CD4-positive, alpha-beta T cell treated with Interleukin-10 for 1 hour (primary cell): ENCODE measurements at places on chromosomes 6 and 20.

- DNase-seq = no peak
Measured at GRCh38 chr6:134315974-134316441, 1.9 kb downstream of the SGK1 start.

- no peak for DNase-seq
Measured at GRCh38 chr6:159594750-159595117, 98.3 kb downstream of the SOD2 start.

- peak; percentile 46 for DNase-seq
Measured at GRCh38 chr6:146785001-146785585, 186.3 kb downstream of the ADGB start.

- DNase-seq = peak; percentile 57
Measured at GRCh38 chr6:116287689-116288282, 8.1 kb upstream of the TSPYL1 start.

GRCh38 chr20:51939259-51939585, 136.9 kb upstream of the SALL4 start:
- DNase-seq = no peak

DNA sequence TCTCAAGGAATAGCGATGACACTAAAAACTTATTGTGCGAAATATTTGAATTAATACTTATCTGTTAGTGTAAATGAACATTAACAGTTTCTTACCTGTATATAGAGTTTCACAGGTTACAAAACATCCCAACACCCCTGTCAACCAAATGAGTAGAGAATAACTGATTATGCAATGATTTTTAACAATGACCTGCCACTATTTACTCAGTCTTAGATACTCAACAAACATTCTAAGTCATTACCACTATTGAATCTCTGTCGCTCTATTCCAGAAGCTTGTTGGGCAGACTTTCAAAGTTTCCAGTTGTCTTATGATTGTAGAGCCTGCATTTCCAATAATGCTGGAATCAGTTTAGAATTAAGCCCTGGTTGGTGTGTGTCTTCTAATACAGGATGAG, 85.5 kb downstream of the RNF182 start:
- no peak for DNase-seq

- DNase-seq = no peak
Measured at GRCh38 chr6:105680131-105680530, 277.2 kb upstream of the PREP start.

DNA sequence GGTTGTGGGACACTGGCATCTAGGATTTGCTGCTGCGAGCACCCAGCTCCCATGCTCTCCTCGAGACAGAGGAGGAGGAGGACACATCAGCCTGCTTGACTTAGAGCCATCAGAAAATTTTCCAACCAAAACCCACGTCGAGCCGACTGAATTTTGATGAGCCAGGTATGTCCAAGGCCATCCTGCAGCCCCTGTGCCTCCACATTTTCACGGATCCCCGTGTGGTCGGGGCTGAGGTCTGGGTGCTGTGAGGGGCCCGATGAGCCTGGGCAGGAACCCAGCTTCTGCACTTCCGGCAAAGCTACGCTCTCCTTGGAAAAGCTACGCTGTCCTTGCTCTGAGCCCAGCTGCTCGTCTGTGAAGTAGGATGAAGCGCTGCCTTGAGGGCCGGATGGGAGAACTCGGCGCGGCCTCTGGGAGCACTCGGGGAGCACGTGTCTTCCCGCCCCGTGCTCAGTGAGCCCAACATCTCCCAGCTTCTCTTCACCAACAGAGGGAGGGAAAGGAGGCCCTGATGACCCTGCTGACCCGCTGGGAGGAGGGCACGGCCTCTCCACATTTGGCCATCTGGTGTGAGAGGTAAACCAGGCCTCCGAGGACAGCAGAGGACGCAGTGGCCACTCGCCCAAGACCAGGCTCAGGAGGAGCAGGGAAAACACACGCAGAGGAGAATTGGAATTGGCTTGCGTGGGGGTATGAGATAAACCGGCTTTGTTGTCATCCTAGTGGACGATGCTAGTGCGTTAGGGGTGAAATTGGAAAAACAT, 33.9 kb downstream of the PSMG4 start:
- DNase-seq = no peak

DNA sequence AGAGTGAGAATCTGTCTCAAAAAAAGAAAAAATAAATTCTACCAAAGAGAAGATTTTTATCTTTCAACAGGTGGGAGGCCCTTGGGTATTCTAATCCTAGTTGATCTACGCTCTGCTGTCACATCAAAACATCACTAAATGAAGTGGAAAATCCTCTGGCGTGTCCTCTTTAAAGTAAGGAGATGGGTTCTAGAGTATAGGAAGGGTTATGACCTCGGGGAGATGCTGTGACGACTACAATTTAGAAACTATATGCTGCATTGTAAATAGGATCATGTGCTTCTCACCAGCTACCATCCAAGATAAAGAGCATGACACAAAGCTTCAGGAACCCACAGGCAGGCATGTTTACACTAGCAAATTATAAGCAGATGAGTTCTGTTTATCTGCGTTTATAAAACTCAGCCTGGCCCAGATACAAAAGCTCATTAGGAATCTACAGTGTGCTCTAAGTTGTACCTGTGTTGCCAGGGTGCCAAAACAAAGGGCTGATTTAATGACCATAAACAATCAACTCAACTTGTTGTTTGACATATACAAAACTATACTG, 197.1 kb upstream of the PLN start:
- DNase-seq = no peak
